Fibroblast of skin of back (primary cell): ENCODE measurements at places on chromosomes 11 and 22.
A peak's percentile ranks its signal among the peaks of the same experiment; 100 is the strongest.

GRCh38 chr11:64396079-64396591 is 37.2 kb downstream of the RPS6KA4 start:
- DNase-seq = peak; percentile 31

GRCh38 chr11:26134053-26134452 is 197.9 kb upstream of the ANO3 start:
- no peak for DNase-seq

DNA sequence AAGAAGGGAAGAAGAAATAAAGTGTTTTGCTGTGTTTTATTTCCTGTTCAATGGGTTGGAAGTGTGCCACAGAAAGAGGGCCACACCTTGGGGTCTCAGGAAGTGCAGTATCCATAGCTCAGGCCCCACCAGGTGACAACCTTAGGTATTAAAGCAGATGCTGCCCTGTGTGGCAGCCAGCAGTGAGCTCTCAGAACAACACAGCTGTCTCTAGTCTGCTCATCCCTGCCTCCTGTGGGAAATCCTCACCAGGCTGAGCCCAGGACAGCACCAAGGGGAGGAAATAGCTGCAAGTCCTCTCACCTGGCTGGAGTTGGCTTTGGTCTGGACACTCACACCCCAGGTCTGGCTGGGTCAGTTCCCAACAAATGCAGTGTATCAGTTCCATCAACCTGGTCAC is 25.1 kb downstream of the ARL14EP start:
- no peak for DNase-seq

- peak; percentile 64 for DNase-seq
Observed at GRCh38 chr11:126485021-126485792, 129.7 kb downstream of the ST3GAL4 start.

DNA sequence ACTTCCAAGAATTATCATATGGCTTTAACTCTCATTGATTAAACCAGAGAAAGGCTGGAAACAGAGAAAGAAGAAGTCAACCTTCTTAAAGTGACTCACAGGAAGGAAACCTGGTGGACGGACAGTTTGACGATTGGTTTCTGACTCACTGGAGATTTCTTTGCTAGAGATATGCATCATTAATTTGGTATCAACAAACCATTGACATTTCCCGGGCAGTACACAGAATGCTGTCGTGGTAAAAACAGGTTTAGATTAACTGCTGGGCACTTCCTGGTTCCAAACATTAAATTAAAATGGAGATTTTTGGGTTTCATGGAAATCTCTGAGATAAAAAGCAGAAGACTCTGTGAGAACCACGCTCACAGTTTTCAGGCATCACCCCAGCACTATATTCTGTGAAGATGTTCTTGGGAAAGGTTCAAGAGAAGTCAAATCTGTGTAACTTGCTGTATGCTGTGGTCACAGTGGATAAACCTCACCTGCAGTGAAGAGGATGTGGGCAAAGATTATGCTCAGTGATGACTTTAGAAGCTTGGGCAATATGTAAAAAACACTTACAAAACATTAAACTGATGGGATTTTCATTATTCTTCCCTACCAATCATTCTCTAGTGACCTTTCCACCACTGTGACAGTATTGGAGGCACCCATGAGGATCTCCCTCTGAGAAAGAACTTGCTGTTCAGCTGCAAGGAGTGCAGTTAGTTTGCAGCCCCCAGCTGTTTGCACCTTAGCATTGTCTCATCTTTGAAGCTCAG is 61.1 kb upstream of the CD44 start:
- peak; percentile 77 for DNase-seq

- DNase-seq = no peak
Observed at GRCh38 chr22:47534804-47535410, 772.5 kb downstream of the TBC1D22A start.

DNA sequence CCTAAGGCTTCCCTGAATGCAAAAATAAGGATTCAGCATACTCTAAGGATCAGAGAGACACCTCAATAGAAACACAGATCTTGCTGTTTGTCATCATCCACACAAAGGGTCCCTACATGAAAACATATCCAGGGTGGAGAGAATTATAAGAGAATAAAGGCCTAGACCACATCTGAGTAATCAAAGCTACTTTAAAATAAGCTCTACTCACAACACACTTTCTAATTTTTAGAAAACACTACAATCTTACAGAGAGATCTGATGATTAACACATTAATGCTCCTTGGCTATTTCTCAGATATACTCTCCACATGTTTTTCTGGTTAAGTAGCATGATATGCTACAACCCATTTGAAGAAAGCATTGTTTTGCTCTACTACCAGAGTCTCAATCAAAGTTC is 108.2 kb downstream of the ETS1 start:
- DNase-seq = no peak

DNA sequence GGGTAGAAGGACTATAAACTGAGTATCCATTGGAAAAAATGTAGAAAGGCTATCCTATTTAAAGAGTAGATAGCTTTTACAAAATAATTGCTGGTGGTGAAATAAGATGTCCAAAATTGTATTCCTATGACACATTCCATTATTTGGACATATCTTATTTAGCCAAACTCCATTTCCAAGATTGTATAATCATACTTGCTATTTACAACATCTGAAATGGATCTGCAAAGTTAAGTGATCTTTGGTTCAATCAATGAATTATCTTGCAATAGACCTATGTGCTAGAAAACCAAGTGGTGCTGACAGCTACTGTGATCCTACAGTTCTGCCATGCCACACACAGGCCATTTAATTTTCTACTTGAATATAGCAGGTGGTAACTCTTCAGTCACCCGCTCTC is 11.0 kb upstream of the BLID start:
- no peak for DNase-seq

DNA sequence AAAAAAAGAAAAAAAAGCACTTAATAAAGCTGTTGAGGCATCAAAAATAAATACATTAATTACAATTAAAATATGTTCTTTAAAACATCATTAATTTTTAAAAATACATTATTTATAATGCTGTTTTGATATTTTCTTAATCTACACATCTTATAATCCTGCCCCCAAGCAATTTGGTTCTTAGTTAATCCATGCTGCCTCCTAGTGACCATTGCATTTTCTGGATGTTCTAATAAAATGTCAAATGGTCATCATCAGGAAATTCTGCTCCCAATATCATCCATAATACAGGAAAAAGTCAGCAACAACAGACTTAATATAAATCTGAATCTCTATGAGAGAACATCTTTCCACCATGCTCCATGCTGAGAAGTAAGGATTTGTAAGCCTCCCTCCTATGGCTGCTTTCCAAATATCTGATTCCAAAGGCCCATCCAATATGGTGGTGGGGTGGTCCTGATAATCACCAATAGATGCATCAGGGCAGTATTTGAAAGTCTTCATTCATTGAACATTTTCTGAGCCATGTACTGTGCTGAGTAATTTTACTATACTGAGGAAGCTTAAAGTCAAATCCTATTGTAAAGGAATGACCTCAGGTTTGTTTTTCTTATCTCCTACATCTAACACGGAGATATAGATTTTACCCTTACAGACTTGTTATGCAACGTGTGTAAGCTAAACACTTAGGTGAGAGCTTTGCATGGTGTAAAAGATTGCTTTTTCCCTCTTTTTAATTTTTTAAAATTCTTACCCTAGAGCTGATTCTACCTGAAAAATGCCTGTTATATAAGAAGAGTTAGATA is 124.7 kb upstream of the BMAL1 start:
- DNase-seq = no peak

DNA sequence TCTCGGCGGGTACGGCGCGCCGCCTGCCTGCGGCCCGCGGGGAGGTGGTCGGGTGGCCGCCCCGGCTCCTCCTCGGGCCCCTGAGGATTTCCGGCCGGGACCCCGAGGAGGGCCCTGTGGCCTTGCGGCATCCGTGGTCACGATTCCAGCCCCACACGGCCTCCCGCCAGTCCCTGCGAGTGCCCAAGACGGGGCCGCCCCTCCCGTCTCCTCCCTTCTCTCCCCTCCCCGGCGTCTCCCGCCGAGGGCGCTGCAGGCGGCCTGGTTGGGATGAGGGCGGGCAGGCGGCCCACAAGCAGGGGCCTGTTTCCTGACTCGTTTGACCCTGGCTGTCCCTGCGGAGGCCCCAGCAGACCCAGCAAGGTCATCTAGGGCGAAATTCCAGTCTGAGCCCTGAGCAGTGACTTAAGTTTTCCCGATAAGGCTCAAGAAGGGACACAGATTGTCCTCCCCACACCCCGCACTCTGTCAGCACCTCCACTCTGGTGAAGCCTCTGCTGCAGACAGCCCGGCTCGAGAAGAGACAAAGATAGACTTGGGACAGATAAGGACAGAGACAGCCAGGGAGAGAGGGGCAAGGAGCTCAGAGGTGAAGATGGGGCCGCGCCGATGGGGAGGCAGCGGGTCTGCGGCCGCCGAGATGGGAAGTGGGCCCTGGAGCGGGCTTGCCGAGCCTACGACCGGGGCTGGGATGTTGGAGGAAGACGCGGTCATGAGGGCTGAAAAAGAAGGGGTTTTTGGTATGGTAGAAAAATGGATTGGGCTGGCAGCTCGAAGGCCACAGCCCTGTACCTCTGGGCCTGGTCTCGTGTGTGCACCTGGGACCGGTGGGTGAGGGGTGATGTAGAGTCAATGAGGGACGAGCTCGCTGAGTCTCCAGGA is 95.0 kb downstream of the SWAP70 start:
- DNase-seq = peak; percentile 91

GRCh38 chr11:35146711-35147110 is 7.7 kb downstream of the CD44 start:
- peak; percentile 41 for DNase-seq

DNA sequence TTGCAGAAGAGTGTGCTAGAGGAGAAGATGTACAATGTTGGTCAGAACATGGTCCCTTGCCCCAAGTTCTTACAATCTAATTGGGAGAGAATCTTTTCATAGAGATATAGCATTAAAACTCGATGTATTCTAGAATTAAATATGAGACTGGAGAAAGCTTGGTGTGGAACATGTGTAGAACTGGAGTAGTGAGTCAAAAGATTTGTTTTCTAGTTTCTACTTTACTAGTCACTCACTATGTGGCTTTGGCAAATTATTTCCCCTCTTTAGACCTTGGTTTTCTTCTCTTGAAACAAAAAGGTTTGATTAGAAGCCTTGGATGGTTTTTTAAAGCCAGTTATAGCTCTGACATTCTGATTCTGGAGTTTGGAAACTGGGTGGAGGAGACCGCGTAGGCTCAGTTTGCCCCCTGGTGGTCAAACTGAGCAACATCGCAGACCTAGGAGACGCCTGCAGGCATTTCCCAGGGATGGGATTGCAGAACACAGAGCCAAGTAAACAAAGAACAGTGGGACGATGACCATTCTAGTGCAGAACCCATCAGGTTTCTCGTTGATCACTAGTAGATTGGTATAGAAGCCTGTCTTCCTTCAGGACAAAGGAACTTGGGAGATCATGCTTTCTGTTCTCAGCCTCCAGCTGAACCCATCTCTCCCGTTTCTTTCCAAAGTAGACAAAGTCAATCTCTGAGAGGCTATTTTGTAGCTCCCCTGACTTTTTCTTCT is 8.5 kb upstream of the CHRDL2 start:
- DNase-seq = peak; percentile 65

DNA sequence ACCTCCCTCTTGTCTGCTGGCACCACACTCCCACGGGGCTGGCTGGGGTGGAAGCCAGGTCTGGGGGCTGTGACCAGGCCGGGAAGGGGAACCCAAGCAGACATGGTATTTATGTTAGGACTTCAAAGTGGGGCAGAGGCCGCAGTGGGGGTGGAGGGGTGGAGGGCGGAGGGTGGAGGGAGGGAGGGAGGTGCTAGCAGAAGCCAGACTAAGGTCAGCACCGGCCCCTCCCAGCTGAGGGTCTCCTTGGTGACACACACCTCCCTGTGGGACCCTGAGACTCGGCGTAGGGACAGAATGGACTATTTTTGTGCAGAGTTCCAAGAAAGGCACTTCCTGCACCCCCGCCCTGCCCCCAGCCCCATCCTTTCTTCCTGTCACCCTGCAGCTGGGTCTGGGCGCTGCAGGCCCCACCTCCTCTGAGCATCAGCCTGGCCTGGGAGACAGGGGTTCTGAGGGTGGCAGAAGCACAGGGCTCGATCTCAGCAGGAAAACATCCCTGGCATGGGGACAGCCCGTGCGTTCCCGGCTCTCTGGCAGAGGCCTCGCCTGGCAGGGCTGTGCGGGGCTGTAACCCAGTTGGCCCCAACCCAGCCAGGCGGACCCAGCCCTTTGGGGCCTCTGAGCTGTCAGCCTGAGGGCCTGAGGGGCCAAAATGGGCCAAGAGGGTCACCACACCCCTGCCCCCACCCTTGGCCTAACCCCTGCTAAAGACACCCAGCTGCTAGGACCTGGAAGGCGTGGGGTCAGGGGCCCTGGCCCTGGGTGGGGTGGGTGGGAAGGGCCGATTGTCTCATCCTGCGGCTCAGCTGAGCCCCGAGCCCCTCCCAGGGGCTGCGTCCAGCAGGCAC is 9.6 kb upstream of the CD248 start:
- DNase-seq = peak; percentile 94

- DNase-seq = peak; percentile 6
Observed at GRCh38 chr11:14905104-14906033, 13.3 kb upstream of the CYP2R1 start.

GRCh38 chr22:28514321-28514821 is 165.3 kb downstream of the TTC28 start:
- peak; percentile 9 for DNase-seq

GRCh38 chr22:30457981-30458380 is 13.8 kb downstream of the SEC14L3 start:
- DNase-seq = no peak

GRCh38 chr11:17403980-17404759 is 15.7 kb upstream of the KCNJ11 start:
- DNase-seq = no peak

DNA sequence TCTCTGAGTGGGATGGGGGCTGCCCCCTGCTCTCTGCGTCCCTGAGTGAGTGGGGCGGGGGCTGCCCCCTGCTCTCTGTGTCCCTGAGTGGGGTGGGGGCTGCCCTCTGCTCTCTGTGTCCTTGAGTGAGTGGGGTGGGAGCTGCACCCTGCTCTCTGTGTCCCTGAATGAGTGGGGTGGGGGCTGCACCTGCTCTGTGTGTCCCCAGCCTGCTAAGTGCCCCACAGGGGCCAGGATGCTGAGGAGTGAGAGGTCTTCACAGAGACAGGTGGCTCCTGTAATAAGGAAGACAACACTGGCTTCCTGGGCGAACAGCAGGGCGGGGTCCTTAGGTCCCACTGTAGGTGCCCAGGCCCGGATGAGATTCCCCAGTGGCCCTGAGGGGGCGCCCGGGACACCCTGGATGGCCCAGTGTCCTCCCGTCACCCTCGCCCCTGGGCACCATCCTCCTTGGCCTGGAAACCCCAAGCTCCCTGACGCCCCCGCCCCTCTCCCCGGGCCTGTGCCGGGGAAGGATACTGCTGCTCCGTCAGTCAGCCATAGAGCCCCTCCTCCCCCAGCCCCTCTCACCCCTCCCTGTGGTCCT is 3.8 kb upstream of the CCDC188 start:
- DNase-seq = no peak

DNA sequence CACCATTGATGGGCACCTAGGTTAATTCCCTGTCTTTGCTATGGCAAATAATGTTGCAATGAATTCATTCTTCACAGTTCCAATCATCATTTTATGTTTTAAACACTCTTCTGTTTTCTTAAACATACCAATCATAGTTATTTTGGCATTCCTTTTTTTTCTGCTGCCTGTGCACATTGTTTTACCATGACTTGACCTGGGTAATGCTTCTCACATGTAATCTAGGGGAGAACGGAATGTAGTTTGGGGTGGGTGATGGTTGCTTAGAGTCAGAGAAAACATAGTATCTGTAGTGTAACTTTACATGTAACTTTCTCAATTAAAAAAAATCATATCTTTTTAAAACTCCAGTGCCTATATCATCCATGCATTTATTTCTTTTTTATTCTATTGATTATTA is 1945.3 kb upstream of the RAG2 start:
- DNase-seq = peak; percentile 93
